ENCODE measurements at places on chromosomes 11 and 22. TPM values are rescaled to one million over a fixed set of nuclear protein-coding genes. Genes with fewer than 3 reads are reported as not detected.
A peak's percentile ranks its signal among the peaks of the same experiment; 100 is the strongest.

GRCh38 chr11:71397331-71397860 lies 50.8 kb downstream of the DHCR7 start:
- DNase-seq: no peak

- no peak for DNase-seq
Observed at GRCh38 chr11:62565100-62565802, 8.4 kb downstream of the EEF1G start.

The ISX gene
- total RNA-seq: not detected

- no peak for DNase-seq
Observed at GRCh38 chr11:120125024-120125423, 12.9 kb downstream of the TRIM29 start.

DNA sequence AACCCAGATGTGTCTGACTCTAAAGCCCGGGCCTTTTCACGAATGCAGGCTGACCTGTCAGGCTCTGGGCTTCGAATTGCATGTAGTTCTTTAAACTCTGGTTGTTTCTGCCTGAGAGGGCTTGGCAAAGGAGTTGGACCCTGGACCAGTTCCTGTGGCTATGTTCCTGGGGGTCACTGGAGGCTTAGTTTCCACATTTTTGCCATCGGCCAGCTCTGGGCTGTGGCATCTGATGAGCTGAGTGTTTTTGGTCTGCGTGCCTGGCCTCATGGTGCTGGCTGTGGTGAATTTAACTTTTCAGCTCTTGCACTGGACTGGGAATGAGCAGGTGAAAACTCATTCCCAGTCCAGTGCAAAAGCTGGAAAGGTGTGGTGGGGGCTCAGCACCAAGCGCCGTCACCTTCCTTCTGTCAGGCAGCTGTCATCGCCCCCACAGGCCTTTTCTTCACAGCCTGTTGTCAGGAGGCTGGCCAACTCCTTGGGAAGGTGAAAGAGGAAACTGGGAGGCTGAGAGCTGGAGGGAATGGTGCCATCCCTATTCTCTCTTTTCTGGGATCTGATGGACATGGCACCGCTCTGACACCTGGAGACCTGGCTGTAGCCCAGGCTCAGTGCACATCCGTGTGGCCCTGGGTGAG lies 123.6 kb downstream of the ADAMTS15 start:
- peak; percentile 26 for DNase-seq

GRCh38 chr11:69180726-69181125 lies 25.0 kb downstream of the SMIM38 start:
- DNase-seq: no peak

The OLFML1 gene
- 13.6 TPM for total RNA-seq

The MPPED1 gene
- total RNA-seq: 0.78 TPM

DNA sequence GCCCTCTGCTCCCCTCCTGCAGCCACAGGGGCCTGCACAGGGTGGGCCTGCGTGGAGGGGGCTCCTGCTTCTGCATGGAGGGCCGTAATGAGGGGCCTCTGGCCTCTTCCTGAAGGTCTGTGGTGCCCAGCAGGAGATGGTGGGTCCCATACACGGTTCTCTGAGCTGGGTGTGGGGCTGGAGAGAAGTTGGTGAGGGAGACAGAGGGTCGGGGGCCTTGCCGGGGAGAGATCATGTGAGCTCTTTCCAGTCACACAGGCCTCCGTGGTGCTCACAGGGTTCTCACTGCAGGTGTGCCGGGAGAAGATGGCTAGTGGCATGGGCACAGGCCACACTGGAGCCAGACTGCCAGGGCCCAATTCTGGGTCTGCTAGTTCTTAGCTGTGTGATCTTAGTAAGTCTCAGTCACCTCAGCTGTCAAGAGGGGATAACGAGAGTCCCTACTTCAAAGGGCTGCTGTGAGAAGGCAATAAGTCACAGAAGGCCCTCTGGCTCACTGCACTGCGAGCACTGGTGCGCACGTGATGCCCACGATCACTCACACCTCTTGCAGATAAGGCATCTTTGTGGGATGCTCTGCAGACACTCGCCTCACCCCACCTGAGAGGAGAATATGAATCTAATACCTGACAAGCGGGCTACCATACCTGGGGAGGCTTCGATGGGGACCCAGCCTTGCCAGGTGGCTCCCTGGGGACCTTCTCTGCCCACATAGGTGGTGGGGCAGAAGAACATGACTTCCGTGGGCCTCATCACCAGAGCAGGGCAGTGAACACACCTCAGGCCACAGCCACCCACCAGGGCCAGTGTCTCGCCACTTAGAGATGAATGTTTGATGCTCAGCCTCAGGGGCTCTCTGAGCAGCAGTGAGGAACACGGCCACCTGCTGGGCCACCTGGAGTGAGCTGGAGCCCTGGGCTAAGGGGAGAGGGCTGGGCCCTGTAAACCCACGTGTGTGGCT lies 14.5 kb downstream of the KCNC1 start:
- no peak for DNase-seq

DNA sequence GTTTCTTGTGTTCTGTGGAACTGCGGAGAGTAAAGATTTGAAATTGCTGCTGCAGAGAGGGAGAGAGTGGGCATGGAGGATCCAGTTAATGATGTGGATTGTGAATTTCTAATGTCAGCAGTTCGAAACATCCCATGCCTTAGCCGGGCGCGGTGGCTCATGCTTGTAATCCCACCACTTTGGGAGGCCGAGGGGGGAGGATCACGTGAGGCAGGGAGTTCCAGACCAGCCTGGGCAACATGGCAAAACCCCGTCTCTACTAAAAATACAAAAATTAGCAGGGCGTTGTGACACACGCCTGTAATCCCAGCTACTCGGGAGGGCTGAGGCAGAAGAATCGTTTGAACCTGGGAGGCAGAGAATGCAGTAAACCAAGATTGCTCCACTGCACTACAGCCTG lies 1.1 kb upstream of the CAVIN3 start:
- no peak for DNase-seq

- DNase-seq: no peak
Observed at GRCh38 chr11:21460082-21460481, 732.8 kb upstream of the ANO5 start.

- no peak for DNase-seq
Observed at GRCh38 chr11:15493066-15493465, 378.3 kb downstream of the INSC start.

- DNase-seq: no peak
Observed at GRCh38 chr11:109885006-109885405, 208.2 kb upstream of the ZC3H12C start.

The CTSF gene
- total RNA-seq: 27.0 TPM

The AGBL2 gene
- 4.9 TPM for total RNA-seq

DNA sequence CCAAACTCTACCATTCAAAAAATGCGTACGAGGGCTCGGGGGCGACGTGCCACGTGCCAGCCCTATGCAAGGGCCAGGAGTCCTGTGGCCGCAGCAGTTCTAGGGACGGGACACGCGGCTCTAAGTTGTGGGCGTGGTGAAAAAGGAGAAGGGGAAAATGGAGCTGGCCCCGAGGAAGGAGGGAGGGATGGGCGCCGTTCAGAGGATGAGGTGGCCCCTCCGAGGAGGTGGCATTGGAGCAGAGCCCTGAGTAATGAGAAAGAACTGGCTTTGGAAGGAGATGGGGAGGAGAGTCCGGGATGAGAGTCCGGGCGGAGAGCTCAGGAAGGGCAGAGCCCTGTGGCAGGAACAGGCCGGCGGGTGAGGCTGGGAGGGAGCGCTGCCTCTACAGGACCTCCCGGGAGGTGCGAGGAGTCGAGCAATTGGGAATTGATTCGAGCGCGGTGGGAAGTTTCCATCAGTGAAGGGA lies 21.0 kb downstream of the OTUB1 start:
- DNase-seq: no peak

The MS4A6E gene
- total RNA-seq: not detected

DNA sequence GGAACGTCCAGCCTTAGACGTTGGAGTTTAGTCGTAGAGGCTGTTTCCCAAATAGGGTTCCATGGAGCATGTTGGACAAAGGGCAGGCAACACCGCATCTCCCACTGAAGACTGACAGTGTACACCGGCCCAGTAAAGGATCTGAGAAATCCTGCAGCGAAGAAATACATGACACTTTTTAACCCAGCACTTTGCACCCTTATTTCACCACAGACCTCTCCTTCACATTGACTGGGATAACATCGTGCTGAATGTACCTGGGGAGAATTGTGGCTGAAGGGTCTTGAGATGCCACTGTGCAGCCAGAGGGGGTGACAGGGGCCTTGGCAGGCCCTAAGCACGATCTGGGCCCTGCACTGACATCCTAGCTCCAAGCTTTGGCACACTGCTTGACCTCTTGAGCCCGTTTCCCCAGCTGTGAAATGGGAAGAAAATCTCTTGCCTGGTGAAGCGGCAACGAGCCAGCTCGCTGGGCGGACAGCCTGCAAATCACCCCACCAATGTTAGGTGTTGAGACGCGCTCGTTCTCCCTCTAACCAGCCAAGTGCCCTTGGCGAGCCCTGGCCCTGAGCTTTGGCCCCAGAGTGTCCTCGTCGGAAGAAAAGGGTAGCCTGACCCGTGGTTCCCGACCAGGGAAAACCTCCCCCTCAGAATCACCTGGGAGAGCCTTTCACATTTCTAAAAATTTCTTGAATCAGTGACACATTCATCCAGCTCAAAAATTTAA lies 13.4 kb downstream of the CD5 start:
- DNase-seq: no peak

- DNase-seq: no peak
Observed at GRCh38 chr11:47130543-47130942, 46.1 kb downstream of the ARFGAP2 start.

DNA sequence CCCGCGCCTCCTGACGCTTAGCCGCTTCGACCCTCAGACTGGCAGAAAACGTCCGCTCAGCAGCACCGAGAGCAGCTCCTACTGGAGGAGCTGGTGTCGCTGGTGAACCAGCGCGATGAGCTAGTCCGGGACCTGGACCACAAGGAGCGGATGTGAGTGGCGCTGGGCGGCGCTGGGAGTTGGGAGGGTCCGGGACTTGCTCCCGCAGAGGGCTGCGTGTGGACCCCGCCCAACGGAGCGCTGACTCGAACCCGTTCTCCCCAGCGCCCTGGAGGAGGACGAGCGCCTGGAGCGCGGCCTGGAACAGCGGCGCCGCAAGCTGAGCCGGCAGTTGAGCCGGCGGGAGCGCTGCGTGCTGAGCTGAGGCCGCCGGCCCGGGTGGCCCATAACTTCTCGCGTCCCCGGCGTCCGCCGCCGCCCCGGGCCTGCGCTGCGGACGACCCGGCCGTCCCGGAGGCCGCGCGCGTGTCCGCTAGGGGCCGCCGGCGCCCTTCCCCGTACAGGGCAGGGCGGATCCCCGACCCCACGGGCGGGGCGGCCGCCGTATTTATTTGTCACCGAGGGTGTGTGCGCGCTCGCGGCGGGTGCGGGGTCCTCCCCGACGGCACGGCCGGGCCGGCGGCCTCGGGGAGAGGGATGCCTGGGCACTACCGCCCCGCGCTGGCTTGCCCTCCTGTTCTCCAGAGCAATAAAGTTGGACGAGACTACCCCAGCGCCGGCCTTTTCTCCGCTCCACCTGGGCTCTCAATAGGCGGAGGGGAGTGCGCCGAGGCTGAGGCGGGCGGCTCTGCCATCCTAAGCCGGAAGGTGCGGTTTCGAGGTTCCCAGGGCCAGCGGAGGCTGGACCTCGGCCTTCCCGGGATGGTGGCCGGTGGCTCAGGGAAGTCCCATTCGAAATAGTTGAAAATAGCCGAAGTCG lies 3.4 kb downstream of the KCNK7 start:
- DNase-seq: no peak

The OR8D4 gene
- not detected for total RNA-seq

DNA sequence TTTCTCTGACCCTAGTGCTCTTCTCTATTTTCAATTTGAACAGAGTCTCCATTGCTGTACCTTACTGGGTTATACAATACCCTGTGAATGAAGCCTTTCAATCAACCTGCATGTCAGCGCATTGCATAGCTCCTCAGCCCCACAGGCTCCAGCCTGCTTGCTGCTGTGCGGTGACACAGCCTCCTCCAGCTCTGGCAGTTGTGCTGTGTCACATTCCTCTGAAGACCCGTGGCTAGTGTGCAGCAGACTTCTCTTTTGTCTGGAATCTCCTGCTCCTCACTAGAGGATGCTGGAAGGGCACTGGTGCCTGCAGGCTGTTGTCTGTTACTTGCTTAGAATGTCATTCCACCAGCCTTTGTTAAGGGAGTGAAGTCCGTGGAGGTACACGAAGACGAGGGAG lies 390.1 kb upstream of the B3GAT1 start:
- DNase-seq: no peak

- DNase-seq: no peak
Observed at GRCh38 chr22:37213218-37213855, 1.1 kb upstream of the SSTR3 start.

DNA sequence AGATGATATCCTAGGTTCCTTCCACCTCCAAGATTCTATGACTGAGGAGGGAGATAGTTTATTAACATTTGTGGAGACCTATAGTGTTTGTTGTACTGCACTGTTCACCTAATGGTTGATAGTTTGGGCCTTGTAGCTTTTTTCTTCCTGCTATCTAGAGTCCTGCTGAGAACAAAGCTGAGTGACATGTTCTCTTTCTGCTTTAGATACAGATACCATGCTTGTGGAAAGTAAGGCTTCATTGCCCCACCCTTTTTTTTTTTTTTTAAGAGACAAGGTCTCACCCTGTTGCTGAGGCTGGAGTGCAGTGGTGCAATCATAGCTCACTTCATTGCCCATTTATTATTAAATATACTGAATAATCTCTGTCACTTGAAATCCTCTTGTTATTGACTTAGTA lies 12.3 kb downstream of the DLAT start:
- no peak for DNase-seq

The MFNG gene
- 20.3 TPM for total RNA-seq

DNA sequence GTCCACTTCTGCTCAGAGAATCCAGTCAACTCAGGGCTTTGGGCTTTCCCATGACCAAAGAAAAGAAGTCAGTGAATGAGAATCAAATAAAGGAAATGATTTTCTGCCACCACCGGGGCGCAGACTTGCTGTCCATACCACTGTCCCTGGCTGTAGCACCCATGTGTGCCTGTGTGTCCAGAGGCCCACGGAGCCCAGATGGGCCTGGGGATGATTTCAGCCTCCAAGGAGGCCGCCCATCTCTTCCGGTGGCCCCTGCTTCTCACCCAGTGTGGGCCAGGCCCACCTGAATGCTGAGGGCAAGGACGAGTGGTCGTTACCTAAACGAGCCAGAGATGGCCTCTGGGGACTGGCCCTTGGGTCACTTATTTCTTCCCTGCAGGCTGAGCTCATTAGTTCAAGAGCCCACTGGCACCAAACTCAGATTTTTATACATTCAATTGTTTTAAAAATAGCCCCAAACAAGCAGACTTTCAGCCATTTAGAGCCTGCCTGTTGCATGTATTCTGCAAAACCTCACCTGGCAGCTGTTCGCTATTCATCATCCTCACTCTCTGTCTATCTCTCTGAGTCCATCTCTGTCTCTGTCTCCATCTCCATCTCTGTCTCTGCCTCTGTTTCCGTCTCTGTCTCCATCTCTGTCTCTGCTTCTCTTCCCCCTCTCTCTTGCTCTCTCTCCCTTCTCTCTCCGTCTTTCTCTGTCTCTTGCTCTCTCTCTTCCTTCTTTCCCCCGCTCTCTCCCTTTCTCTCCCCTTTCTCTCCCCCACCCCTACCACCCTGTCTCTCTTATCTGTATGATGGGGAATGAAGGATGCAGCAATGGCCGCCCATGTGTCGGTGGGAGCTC lies 24.2 kb downstream of the KRTAP5-5 start:
- peak; percentile 31 for DNase-seq

GRCh38 chr11:4825132-4825531 lies 4.0 kb downstream of the OR51F2 start:
- DNase-seq: no peak

GRCh38 chr11:569158-569885 lies 6.9 kb upstream of the PHRF1 start:
- peak; percentile 47 for DNase-seq

The HEPN1 gene
- total RNA-seq: not detected

The VPREB3 gene
- total RNA-seq: not detected
